ENCODE measurements at places on chromosomes 7 and 10.
A peak's percentile ranks its signal among the peaks of the same experiment; 100 is the strongest.

DNA sequence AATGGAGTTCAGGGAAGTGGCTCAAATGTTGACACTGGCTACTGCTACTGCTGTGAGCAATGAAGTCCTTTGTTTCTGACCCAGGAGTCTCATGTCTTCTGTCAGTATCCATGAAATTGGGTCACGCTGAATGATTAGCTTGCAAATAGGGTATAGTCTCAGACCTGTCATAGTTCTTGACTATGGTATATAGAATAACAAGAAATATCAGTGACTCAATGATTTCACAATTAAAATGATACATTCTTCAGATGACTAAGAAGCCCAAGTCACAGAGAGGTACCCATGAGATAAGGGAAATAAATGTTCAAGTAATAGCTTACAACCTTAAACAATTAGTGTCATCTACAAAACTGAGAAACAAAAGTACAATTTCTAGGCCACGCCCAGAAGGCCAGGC is 89.3 kb downstream of the LYZL2 start:
- no peak for DNase-seq

DNA sequence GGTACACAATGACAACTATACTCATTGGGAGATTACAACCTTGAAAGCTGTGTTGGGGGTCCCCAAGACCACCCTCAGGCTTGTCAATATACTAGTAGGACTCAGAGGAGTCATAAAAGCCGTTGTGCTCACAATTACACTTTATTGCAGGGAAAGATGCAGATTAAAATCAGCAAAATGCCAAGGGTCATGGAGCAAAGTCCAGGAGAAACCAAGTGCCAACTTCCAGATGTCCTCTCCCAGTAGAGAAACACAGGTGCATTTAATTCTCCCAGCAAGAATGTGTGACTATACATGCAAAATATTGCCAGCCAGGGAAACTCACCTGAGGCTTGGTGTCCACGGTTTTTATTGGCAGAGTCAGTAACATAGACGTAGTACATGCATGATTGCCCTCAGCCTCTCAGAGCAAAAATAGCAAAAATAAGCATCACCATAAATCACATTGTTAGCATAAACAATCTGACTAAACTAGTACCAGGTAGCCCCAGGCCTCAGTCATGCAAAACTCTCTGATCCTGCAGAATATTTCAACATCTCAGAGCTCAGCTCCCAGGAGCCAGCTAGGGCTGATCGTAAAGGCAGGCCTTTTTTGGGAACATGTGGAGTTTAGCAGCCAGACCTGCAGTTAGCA is 50.7 kb downstream of the VIM start:
- no peak for DNase-seq

GRCh38 chr7:16455591-16455990 is 9.9 kb downstream of the SOSTDC1 start:
- DNase-seq: no peak

GRCh38 chr7:131764143-131764775 is 207.8 kb upstream of the PODXL start:
- no peak for DNase-seq

DNA sequence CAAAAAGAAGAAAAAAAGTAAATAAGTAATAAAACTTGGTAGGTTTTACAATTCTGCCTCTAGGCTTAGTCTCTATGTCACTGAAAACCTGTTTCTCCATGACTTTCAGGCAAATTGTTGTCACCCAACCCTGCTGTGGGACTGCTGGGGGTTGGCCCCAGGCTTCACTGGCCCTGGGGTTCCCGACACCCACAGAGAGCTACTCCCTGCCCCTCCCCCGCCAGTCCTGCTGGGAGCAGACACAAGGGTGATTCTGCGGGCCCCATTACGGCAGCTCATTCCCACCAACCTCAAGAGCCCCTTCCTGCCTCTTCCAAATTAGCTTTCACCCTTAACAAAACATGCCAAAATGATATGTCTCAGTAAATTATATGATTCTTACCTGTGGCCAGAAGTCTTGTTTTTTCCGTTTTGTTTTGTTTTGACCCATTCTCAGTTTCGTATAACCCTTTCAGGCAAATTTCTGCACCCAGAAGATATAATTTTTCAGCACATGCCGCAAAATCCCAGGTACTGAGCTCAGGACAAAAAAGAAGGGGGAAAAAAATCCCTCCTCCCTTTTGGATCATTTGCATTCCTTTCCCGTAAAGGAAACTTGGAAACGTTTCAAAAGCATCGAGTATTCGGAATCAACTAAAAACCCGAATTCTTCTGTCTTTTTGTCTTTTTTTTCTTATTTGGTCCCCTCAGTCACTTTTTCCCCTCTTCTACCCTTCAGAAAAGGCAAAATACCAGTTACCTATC is 27.8 kb downstream of the CHST15 start:
- DNase-seq: no peak

DNA sequence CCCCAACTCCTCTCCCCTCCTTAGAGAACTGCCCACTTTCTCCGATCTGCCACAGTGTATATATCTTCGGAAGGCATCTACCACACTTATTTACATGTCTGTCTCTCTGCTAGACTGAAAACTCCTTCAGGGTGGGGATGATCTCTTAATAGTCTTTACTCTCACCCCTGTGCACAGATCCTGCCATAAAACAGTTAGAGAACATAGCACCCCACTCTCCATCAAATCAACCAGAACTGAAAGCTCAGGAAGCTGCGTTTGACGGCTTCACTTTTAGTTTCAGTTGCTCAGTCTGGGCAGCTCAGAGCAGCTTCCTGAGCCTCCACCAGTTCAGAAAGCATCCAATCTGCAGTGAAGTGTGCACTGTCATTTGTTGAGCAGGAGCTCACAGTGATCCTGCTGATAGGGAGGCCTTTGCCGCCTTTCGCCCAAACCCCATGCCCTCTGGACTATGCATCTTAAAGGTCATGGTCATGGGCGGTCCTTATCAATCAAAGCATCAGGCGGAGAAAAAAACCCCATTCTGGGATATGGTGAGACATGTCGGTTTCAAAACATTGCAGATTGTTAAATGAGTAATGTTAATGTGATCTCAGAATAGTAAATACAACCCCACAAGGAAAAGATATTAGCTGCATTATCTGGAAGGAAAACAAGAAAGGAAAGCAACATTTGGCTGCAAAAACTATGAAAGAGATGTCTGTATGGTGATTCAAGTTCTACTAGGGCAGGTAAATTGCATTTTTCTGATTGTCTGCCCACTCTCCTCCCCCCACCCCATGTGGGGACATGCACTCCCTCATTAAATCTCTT is 167.1 kb upstream of the ADO start:
- no peak for DNase-seq

DNA sequence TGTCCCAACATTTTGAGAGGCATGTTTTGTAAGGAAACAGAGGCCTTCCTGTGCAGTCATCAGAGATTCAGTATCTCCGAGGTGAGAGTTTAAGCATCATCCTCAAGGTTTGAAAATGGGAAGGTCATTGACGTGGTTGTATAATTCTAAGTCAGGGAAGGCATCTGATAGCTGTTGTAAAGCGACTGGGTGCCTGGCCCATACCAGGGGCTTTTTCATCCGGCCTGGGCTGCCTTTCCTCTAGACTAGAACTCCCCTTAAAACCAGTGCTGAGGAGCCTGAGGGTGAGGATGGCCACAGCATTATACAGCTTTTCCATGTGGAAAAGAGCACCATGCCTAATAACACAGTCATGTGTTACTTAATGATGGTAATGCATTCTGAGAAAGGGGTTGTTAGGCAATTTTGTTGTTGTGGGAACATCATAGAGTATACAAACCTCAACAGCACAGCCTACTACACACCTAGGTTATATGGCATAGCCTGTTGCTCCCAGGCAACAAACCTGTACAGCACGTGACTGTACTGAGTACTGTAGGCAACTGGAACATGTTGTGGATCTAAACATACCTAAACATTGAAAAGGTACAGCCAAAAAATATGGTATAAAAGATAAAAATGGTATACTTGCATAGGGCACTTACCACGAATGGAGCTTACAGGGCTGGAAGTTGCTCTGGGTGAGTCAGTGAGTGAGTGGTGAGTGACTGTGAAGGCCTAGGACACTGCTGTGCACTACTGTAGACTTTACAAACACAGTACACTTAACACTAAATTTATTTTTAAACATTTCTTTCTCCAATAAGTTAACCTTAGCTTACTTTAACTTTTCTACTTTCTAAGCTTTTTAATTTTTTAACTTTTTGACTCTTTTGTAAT is 13.5 kb upstream of the CACUL1 start:
- DNase-seq: no peak

GRCh38 chr10:52571018-52571417 is 201.6 kb downstream of the MBL2 start:
- DNase-seq: no peak

- peak; percentile 44 for DNase-seq
These were observed 148.8 kb downstream of the CHCHD3 start for GRCh38 chr7:132933072-132933458.

DNA sequence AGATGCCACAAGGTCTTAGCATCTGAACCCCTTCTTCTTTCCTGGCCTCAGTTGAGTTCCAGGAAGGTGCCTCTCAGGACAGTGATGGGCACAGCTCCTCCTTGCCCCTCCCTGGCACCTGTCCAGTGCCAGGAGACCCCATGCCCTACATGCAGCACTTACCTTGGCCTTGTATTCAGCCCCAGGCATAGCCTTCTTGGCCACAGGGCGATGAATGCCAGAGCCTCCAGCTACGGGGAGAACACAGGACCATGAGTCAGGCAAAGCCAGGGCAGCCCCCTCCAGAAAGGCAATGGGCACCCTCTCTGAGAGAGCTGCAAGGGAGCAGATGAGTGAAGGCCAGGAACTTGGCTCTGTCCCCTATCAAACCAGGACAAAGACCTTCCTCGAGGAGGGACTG is 24.3 kb upstream of the FRAT2 start:
- no peak for DNase-seq

DNA sequence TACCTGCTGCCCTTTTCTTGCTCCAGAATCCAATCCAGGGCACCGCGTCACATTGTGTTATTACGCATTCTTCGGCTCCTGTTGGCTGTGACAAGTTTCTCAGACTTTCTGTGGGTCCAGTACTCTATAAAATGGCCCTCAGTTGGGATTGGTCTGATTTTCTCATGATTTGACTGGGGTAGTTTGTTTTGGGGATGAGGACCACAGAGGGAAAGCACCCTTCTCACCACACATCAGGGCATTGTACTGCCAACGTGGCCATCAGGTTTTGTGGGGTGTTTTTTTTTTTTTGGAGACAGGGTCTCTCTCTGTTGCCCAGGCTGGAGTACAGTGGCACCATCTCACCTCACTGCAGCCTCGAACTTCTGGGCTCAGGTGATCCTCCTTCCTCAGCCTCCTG is 17.0 kb upstream of the ORAI2 start:
- DNase-seq: no peak

DNA sequence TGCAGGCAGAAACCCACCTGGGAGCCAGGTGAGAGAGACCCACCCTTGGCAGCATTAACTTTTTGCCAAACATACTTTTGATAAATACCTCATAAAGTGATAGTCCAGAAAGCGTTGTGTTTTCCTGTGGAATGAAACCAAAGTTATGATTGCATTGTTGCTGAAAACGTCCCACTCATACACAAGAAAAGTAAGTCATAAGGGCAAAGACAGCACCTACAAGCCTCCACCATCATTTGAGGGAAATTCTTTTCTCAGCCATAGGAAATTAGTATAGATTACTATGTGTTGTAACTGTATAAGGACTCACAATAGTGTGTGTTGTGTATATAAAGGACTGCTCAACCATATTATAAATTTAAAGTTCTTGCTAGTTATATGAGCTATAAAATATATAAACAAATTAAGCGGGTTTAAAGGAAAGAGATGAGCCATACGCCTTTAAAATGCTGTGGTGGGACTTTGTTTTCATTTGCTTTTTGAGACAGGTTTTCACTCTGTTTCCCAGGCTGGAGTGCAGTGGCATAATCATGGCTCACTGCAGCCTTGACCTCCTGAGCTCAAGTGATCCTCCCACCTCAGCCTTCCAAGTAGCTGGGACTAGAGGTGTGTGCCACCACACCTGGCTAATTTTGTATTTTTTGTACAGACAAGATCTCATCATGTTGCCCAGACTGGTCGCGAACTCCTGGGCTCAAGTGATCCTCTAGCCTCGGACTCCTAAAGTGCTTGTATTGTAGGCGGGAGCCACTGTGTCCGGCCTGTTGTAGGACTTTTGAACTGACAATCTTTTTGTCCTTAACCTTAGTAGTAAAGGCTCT is 160.8 kb downstream of the PKD1L1 start:
- DNase-seq: no peak

DNA sequence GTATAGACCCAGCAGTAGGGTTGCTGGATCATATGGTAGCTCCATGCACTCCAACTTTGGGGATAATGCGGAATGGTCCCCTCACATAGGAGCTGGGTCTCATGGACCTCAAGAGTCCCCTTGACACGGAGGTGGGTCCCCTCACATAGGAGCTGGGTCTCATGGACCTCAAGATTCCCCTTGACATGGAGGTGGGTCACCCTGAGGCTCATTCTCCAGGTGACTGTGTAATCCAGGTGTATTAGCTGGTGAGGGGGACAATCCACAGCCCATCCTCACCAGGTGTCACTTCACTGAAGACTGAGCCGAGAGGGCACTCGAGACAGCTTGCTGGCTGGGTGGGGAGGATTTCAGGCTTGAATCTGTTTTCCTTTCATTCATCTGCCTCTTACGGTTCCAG is 121.9 kb downstream of the PTPN20 start:
- DNase-seq: no peak
